ENCODE measurements at places on chromosomes 6 and 20.

DNA sequence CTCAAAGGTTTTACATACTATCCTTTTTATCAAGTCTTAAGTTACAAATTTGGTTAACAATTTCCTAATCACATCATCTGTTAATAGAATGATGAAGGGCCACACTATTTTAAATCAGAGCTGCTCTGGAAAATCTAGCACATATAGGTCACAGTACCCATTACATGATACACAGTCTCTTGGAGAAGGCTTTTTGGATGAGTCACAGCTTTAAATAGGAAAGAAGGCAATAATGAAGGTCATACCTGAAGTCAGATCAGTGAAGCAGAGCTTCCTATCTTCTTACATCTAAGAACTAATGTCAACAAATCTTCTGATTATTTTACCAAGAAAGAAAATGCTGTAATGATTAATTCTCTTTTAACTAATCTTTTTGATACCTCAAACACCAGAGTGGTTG lies 248.5 kb downstream of the BTBD9 start:
- no peak for DNase-seq

- no peak for DNase-seq
Observed at GRCh38 chr20:14992961-14993360, 655.5 kb upstream of the FLRT3 start.

DNA sequence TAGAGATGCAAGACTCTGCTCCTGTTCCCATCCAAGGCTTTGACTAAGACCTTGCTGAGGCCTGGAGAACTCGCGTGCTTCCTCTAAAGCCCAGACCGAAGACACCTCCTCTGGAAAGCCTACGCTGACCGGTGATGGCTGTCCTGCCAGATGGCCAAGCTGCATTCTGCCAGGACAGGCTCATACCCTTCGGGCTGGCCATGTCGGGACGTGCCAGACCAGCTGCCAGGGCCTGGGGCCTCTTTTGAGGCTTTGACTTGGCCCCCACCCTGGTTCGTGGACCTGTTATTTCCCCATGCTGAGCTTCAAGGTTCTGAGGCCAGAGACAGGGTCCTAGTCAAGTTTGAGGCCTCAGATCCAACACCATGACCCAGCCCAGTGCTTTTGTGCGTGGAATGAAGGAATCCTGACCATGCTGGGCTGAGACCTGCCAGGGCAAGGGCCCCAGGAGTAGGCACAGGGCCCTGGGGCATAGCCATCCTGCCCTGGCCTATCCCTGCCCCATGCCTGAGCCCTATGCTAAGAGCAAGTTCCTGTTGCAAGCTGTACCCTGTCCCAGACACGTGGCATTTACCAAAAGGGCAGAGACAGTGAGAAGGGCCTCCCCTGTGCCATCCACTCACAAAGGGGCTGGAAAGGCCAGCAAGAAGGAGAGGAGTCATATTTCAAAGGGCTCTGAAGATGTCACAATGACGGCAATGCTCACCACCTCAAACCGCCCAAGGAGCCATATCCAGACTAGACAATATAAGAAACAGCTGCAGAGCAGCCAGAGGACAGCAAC lies 42.8 kb downstream of the MRPL14 start:
- no peak for DNase-seq

DNA sequence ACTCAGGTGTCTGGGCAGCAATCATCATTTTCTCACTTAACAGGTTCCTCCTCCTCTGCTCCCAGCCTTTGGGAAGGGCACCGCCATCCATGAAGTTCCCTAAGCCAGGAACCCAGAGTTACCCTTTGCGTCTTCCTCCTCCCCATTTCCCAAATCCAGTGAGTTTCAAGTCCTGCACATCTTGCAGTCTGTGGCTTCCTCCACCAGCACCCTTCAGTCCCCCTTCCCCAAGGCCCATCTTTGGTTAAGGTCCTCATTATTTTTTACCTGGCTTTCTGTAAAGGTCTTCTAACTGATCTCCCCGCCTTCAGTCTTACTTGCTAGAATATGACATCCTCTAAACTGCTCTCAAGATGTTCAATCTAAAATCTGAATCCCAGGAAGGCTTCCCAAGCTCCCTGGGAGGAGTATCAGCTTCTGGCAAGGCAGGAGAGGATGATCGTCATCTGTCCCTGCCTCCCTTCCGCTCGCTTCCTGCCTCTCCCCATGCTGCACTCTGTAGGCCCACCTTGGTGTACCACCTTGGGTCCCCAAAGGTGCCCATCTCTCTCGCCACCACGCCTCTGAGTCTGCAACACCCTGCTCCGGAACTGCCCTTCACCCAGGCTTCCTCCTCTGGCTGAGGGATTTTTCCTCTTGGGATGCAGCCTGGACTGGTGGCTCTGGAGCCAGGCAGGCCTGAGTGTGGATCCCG lies 11.4 kb upstream of the DUSP22 start:
- DNase-seq: no peak

DNA sequence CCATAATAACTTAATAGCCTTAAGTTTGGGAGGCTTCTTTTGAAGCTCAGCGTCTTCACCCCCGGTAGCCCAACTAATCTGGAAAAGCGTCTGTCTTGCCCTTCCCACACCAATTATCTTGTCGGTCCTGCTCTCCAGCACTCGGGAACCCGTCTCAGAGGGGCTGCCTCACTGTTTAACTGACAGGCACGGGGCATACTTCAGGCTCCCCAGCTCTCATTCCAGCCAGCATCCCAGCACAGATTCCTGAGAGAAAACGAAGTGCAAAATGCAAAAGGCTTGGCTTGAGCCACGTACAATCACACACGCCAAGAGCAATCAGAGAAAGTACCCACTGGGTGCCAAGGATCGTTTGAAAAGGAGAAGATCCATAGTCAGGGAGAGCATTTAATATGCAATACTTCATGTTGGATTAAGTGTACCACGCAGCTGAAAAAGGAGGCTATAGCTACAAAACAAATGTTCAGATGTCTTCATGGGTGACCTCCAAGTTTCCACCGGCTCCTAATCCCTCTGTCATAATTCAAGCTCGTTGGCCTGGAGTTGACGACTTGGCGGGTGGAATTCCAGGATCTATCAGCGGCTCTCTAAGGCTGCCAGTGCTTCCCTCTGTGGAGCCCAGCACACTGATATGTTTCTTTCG lies 53.7 kb upstream of the STX16 start:
- no peak for DNase-seq

GRCh38 chr6:29509239-29509638 lies 21.5 kb upstream of the MAS1L start:
- DNase-seq: no peak

DNA sequence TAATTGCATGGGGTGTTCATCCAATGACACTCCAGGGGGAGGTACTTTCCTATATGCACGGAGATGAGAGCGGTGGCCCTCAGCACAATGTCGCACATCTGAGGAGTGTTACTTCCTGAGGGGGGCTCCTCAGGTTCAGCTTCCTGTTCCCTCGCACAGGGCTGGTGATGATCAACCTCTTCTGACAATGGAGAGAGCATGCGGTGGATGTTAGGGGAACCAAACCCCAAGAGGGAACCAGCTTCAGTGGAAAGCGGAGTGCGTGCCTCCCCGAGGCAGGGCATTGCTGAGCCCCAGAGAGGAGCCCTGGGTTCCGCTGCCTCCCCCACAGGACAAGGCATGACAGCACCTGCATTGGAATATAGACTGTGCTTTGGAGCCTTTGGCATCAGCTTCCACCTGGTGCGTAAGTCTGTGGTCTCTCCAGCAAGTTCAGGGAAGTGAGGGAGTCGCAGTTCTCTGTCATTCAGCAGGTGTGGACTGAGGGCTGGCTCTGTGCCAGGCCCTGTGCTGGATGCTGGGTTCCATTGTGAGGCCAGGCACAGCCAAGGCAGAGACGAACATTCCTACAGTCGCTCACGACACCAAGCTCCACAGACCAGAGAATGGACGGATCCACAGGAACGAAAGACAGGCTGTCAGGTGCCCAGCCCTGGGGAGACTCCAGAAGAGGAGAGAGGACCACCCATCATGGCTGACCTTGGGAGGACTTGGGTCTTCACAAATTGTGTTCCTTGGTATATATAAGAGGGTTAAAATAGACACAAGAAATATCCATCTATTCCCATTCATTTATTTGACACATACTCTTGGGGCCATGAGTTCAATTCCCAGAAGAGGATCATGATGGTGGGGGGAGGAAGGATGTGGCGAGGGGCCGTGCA lies 3.9 kb upstream of the ZNF831 start:
- peak; percentile 70 for DNase-seq

Measured in effector memory CD4-positive, alpha-beta T cell (primary cell).